ENCODE measurements at places on chromosomes 5 and 9.

DNA sequence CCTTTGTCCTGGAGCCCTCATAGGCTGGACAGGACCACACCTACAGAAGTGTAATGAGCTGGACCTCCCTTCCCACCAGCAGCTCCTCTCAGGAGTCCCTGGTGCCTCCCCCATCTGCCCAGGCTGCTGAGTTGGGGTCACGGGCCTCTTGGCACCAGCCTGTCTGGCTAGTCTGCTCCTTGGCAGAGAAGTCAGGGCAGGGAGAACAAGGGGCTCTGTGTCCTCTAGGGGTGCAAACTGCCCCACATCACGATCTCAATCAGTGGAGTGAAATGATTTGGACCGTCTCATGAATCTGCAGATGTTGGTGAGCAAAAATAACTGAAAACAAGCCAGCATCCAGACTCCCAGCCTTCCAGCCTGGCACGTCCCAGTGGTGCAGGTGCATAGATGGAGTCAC lies 14.9 kb upstream of the GFPT2 start:
- no peak for DNase-seq

DNA sequence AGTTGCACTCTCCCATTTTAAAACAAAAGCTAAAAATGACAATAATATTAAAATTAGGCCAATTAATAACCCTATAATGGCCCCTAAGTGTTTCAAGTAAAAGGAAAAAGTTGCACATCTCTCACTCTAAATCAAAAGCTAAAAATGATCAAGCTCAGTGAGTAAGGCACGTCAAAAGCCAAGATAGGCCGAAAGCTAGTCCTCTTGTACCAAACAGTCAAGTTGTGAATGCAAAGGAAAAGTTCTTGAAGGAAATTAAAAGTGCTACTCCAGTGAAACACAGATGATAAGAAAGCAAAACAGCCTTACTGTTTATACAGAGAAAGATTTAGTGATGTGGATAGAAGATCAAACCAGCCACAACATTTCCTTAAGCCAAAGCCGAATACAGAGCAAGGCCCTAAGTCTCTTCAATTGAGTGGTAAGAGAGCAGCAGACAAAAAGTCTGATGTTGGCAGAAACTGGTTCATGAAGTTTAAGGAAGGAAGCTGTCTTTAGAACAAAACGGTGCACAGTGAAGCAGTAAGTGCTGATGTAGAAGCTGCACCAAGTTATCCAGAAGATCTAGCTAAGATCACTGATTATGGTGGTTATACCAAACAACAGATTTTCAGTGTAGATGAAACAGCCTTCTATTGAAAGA lies 144.1 kb upstream of the ACOT12 start:
- no peak for DNase-seq

DNA sequence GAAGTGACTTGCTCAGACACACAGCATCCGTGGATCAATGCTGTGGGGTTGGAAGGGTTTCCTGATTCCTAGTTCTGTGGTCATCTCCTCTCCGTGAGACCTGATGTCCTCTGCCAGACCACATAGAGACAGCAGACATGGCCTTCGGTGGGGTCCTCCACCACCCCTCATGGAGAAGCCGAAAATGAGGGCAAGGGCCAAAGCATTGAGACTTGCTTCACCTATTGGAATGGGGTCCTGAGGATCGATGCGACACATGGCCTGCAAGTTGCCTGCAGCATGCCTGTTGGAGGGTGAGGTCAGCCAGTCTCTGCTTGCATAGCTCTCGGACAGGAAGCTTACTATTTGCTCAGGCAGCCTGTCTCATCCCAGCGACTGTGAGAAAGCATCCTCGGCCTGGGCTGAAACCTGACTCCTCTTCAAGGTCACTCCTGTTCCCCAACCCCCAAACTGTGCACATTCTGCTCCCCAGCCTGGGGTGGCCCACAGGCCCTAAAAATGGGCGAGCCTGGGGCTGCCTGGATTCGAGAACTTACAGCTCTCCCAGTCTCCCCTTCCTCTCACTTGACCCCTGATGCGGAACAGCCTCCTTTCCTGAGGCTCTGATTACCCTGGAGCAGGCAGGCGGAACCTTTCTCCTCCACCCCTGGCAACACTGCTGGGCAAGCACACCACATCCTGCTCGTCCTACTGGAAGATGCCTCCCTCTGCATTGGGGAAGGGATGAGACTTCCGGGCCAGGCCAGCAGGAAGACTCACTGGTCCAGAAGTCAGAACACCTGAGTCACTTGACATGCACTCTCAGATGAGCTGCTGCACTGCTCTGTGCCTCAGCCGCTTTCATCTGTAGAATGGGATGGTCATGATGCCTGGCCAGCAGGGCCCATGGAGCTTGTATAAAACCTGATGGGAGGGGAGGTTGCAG lies 186.9 kb downstream of the RGS3 start:
- no peak for DNase-seq

DNA sequence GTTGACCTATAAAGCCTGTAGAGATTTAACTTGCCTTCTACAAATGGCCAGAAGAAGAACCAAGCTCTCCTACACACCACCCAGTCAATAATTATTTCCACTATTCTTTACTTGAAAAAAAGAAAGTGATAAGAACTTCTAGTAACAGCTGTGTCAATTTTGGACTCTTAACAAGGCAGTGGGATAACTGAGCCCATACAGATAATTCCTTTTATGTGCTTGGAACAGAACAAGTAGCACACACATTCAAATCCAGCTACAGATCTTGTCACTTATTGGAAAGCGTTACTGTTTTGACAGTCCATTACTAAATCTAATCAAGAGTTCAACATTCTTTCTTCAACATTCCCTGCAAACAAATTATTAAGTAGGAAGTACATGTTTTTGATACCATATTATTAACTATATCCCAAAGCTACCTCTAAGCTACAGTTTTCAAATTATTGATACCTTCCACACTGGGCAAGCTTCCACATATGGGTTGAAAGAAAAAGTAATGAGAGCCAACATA lies 6.3 kb downstream of the PTGER4 start:
- no peak for DNase-seq

DNA sequence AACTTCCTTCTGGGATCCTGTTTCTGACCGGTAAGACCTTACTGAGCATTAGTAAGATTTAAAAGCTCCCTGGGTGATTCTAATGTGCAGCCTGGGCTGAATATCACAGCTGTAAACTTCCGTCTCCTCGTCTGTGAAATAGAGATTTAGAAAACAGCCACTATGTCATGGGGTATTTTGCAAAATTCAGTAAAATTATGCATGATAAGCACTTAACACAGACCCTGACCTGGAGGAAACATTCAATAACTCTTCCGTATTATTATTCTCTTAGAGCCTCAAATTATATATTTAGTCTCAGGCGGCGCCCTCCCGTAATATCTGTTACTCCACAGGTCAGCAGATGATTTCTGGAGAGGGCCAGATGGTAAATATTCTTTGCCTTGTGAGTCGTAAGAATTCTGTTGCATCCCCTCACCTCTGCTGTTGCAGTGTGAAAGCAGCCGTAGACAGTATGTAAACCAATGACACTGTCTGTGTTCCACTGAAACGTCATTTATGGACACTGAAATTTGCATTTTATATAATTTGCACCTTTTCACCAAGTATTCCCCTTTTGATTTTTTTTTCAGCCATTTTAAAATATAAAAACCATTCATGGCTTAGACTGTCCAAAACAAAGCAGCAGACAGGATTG lies 39.2 kb upstream of the RARS1 start:
- no peak for DNase-seq

GRCh38 chr5:103272377-103272776 lies 13.8 kb downstream of the MACIR start:
- DNase-seq: no peak

GRCh38 chr9:136103651-136104487 lies 8.8 kb upstream of the NACC2 start:
- DNase-seq: no peak

DNA sequence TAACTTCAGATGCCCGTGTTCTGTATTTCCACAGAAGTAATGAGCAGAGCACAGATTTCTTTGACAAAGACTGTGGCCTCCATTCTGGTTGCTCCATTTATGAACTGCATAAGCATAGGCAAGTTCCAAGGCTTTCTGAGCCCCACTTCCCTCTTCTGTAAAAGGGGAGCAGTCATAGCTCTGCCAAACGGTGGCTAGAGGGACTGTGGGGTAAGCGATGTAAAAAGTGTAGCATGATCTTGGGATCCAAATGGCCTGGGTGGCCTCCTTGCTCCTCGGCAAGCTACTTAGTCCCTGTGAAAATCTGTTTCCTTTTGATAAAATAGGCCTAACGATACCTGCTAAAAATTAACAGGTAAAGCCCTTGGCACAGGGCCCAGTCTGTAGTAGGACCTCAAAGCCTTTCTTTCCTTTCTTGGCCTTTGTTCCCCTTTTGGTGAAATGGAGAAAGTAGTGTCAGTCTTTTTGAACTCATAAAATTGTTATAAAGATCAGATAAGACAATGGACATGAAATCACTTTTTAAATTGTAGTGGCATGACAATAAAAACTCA lies 646.6 kb downstream of the ACTL7B start:
- no peak for DNase-seq

DNA sequence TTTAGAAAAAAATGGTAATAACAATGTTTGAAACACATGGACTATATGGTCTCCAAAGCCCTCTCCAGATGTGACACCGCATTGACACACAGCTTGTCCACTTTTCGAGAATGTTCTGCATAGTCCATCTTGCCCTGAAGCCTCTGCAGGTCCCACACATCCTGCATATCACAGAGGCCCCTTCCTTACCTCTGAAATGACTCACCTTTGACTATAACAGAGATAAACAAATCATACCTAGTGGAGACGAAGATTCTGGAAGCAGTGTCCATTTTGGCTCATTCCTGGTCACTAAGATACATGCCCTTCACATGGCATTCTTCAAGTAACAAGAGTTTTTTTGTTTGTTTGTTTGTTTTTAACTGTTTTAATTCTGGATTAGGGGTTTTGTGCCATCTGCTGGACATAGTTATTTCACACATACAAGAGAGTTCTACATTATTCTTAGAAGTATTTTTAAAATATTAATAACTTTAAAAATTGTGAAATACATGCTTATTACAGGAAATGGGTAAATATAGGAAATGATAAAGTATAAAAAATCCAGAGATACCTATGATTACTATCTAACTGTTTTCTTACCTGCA lies 5.1 kb downstream of the ARL14EPL start:
- DNase-seq: no peak

- DNase-seq: no peak
Observed at GRCh38 chr9:134068744-134069479, 1.1 kb upstream of the BRD3 start.

DNA sequence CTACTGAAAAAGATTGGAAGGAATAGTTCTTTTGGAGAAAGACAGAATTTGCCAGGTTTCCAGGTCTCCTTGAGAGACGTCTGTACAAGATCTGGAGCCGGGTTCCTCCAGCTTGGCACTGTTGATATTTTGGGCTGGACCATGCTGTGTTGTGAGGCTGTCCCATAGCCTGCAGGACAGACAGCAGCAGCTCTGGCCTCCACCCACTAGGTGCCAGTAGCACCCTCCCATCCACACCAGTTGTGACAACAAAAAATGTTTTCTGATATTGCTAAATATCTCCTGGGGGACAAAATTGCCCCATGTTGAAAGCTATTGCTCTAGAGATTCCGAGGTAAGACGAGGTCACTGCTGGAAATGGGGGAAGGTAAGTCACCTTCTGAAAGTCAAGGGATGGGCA lies 287.7 kb upstream of the DAP start:
- DNase-seq: no peak

All from T follicular helper cell (primary cell).